HEK293T (cell line): ENCODE measurements at places on chromosomes 2 and 18.

GRCh38 chr2:169683425-169684134 lies 10.6 kb downstream of the CFAP210 start:
- no peak for DNase-seq

DNA sequence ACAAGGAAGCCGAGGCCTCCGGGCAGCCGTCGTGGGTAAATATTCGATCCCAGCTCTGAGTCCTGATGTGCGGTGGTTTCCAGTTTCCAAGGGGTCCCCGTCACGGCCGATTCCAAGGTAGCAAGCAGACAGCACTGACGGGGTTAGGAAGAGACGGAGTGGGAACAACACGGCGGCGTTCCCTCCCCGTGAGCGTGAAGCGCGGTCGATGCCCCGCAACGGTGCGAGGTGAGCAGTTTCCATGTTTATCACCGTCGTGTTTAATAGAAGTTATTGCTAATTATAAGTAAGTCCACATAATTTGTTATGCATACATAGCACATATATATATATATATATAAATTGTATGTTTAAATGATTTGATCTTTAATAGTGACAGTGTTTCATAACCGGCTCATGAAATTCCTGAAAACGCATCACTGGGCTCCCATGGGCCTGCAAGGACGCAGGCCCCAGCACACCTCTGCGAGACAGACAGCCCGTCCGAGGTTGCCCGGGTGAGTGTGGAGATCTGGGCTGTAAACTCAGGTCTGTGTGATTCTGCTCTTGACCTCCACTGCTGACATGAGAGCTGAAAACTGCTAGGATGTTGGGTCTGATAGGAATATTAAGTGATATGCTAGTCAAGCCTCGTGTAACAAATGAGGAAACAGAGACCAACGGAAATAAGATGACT lies 243.5 kb upstream of the SALL3 start:
- no peak for DNase-seq

GRCh38 chr18:9688036-9688741 lies 19.9 kb upstream of the RAB31 start:
- DNase-seq, result no peak

DNA sequence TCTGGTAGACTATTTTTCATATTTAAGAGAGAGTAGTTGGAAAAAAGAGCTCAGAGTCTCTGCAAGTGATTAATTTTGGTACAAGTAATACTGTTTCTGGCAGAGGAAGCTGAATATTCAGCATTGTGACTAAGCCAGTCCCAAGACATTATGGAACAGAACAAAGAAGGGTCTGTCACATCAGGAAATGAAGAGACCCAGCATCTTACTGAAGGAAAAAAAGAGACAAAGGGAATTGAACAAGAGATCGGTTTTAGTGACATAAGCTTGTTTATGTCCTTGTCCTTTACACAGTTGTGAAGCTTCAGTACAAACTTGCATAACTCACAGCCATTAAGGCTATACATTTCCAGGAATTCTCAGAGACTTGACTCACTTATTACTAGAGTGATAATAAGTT lies 568.5 kb upstream of the SLC8A1 start:
- DNase-seq, result no peak

GRCh38 chr18:13615432-13615861 lies 110.9 kb downstream of the FAM210A start:
- DNase-seq, result no peak

DNA sequence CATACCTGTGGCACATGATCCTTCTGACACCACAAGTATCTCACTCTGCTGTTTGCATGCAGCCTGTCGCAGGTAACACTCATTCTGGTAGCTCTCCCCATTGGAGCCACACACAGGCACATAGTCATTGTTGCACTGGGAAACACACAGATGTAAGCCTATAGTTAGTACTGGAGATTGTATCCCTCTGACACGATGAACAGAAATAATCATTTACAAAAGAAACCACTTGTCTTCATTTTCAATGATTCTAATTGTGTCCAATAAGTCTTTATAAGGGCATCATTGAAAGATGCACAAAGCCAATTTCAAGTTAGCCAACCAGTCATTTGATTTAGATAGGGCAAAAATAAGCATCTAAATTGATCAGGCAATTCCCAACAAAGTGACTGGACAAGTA lies 10.4 kb downstream of the TMEFF2 start:
- DNase-seq, result no peak

GRCh38 chr2:233189025-233189424 lies 62.4 kb upstream of the ATG16L1 start:
- no peak for DNase-seq
